Islet precursor cell (in vitro differentiated cells): ENCODE measurements at places on chromosomes 6 and 20.
A peak's percentile ranks its signal among the peaks of the same experiment; 100 is the strongest.

- no peak for DNase-seq
These were observed 34.2 kb upstream of the CDH4 start for GRCh38 chr20:61217848-61218247.

DNA sequence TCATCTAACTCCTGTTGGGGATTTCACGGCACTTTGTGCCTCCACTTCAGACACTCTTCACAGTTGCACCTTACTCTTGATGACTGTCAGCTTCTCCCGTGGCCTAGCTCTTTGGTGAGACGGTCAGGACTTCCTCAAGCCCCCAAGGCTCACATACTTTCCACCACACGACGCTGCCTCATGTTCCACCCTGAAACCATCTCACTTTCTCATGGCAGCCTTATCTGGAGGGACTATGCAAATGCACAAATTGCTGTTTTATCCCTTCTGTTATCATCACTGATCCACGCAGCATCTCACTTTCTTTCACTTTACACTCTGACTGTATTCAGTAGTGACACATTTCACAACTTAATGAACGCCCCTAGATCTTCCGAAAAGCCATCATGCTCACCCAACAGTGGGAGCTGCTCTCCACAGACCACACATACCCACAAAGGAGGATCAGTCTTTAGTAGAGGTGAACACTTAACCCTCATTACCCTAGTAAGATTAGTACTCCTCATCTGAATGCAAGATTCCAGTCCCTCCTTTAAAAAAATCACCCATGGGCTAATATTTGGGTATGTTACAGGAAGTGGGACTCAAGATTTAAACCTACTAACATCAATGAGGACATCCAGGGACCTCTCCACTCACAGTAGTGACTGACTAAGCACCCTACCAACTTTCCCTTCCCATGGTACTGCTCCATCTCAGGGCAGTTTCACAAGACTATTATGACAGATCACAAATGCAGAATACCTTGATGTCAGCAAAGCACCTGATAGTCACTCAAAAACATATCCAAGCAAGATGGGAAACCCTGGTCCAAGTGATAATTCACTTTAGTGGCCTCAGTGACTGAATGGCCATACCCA is 35.4 kb downstream of the FYN start:
- DNase-seq = no peak

- no peak for DNase-seq
These were observed 94.8 kb downstream of the KLHL32 start for GRCh38 chr6:97019315-97019714.

GRCh38 chr6:155791186-155791585 is 335.5 kb upstream of the NOX3 start:
- DNase-seq = no peak

- DNase-seq = no peak
These were observed 136.3 kb downstream of the MRPL14 start for GRCh38 chr6:43990627-43991619.

DNA sequence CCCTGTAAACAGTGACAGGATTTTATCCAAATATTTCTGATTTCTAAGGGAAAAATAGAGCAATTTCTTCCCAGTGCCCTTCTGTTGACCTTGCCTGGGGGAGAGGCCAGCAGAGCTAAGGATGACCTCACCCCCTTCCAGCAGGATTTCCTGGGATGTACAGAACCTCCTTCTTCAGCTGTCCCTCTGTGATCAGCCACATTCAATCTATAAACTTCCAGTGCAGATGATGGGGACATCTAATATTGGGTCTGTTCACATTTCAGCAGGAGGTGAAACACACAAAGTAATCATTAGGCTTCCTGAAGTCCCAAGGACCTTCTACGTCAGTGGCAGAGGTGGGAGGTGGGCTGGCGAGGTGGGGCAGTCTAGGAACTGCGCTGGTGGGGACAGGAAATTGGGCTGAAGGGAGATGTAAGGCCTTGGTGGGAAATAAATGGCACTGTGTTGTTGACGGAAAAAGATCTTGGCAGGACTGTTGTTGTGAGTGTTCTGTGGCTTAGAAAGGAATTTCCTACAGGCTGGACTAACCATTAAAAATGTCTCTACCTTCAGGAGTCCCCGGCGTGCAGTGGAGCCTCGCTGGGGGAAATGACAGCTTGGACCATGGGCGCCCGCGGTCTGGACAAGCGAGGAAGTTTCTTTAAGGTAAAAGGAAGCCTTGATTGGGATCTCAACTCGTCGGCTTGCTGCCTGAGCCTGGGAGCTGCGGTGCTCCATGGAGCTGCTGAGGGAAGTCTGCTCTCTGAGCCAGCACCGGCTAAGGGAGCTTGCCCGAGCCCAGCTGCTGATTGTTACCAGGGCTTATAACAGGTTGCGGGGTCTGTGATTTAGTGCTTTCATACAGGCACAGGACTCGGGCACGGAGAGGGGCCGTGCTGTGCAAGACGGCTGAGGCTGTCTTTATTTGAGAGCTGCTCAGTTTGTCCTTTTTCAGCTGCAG is 127.9 kb upstream of the NAA20 start:
- peak; percentile 73 for DNase-seq

DNA sequence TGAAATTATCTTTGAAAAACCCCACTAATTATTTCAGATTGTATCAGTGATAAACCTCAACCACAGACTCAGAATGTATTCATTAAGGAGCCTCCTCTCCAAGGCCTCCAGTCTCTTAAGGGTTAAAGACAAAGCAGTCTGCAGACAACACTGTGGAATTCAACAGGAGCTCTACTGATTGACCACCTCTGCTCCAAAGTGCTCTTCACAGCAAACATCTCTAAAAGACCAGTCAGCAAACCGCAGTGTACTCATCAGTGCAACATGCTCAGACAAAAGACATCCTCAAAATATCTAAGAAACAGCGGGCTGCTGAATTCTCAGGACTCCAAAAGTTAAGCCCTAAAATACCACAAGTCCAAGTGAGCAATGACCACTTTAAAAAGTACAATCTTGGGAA is 42.0 kb downstream of the UQCC1 start:
- DNase-seq = peak; percentile 73

- no peak for DNase-seq
These were observed 394.2 kb downstream of the BMP2 start for GRCh38 chr20:7161690-7162089.

DNA sequence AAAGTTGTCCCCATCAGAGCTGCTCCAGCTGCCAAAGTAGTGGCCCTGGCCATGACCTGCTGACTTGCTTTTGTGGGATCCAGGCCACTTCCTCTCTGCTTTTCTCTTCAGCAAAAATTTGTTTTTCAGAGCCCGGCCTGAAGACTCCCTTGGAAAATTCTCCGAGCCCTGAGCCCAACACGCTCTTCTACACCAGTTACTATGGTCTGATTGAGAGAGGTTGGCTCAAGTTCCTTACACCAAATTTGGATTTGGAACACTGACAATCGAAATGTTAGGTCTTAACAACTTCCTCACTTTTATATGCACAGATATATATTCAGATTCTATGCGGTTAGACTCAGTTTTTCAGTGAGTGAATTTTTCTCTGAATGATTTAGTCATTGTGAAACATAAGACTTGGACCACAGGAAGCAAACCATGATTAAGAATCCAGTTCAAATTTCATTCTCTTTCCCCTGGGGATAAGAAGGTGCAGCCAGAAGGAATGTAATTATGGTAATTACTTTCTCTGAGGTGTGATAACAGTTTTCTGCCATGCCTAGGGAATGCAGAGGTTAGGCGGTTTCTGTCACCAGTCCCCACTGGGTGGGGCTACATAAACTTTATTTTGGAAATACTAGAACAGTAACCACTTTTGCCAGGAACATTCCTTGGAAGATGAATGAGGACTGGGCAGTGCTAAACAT is 365.2 kb downstream of the SYNE1 start:
- no peak for DNase-seq

DNA sequence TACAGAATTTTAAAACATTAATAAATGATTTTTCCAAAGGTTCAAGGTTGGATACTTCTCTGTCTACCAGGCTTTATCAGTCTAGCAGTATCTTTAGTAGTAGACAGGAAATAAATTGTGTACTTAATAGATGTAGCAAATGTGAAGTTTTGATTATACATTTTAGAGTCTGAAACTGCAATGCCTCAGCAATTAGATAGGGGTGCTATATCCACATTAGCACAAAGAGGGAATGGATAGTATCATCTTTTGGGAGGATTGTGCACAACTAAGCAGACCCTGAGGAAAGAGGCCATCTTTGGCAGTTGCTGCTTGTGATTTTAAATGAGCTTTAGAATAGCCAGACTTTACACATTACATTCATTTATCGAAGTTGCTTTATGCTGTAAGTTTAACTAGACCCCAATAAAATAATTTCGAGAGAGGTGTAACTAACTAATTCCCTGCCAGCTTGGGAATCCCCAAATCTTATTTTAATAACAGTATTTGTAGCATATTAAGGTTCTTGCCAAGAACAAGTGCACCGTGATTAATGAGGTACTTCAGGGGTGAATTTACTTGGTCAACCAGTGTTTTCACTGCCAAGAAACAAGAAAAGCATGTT is 2.8 kb downstream of the KCNQ5 start:
- DNase-seq = no peak

DNA sequence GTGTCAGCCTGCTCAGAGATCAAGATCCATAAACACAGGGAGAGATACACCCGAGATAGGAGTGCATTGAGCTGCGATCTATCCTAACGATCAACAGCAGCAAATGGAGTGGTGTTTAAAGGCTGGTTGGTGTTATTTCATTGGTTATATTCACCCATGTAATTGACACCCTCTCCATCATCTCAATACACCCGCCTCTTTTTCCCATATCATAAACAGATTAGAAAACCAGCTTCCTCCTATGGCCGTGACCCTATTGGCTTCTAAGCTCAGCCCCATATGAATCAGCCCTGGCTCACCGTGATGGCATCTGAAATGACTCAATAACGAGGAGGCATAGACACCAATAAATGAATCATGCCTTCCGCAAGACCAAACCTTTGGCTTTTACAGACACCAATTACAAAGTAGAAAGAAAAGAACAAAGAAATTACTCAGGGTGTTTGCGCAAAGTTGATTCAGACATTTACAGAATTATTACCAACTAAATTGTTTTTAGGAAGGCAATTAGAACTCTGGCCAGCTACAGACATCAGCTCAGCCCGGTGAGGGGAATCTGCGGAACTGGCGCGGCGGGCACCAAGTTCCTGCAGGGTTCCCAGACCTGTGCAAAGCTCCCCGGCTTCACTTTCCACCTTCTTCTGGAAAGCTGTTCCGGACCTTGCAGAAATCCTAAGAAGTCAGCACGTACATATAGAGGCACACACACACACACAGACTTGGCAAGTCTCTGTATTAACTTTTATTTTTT is 11.5 kb downstream of the PMEPA1 start:
- peak; percentile 90 for DNase-seq

DNA sequence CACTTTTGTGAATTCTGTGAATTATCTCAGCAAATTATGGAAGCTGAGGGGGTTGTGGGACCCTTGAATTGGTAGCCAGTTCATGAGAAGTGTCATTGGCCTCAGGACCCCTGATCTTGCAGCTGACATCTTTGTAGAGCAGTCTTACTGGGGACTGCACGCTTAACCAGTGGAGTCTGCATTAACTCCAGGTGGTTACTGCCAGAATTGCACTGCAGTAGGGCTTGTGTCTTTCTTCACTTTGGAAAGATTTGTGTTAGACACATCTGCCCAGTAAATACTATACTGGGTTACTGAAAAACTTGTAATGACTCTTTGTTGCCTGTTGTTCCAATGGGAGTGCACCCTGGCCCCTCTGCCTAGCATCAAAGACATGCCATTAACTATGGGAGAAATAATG is 21.2 kb upstream of the CDKN1A start:
- DNase-seq = peak; percentile 26

DNA sequence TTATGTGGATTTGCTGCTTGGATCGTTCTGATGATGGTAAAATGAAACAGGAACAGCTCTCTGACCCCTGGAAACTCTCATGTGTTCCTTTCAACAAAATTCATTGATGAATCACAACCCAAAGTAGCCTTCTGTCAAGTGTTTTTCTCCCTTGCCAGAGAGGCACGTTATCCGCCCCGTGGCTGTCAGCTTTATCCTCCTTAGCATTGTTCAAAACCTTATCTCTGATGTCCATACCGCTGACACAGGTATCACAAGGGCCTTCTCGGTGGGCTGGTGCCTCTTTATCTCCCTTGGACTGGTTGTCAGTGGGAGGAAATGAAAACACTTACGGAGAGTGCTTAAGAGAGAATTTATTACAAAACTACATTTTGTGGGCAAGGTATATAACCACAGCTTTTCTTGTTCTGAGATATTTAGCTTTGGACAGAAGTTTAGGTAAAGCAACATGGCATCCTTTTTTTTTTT is 84.9 kb downstream of the TIAM2 start:
- DNase-seq = no peak

DNA sequence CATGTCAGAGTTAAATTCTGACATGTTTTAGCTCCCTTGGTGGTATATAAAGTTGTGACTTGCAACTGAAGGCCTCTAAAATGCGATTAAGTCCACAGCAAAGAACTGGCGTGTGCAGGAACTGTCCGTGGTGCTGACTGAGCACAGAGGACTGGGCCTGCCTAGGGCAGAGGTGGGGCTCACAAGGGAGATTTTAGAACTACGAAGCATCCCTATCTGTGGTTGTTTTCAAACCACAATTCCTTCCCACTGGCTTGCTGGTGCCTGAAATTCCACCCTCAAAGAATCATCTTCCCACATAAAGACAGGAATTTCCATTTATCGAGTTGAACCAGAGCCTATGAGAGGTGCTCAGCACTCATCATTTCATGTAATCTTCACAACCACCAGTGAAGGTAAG is 30.1 kb downstream of the RIMS4 start:
- peak; percentile 75 for DNase-seq

DNA sequence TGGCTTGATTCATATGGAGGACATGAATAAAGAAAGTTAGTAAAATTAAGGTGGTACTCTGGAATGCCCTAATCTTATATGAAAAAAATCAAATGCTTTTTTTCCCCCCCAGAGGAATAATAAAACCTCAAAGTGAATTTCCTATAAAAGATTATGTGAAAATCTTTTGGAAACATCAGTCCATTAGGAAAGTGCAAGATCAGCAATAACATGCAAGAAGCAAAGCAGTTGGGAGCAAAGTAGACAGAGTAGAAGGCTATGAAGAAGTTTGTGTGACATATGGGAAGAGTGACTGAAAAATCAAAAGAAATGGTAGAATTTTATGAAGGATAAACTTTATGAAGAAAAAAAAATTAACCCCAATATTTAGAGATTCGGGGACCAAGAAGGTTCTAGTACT is 998.0 kb upstream of the EPHA7 start:
- DNase-seq = no peak

DNA sequence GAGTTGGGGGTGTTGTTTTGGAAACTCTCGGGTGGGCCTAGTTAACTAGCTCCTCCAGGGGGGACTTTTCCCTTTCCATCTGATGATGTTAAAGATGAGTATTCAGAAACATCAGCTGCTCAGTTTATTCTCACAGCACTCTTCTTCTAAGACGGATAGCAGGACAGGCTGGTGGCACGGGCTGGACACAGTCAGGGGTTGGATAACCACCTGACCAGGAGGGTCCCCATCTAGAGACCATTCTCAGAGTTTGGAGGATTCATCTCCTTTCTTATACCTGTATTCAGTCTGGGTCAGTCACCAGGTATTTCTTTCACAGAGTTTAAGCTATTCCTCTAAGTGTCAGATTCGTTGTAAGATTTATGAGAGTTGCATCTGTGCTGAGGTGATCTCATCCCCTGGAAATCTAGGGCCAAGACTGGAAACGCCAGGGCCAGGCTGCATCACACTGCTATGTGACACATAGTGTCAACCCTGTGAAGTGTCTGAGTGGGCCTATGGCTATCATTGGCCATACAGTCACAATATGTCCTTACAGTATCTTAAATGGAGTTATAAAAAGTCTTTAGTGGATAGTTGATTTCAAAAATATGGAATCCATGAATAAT is 111.7 kb downstream of the FAM50B start:
- DNase-seq = peak; percentile 74

- no peak for DNase-seq
These were observed 102.4 kb upstream of the SUPT3H start for GRCh38 chr6:45479834-45480751.

GRCh38 chr6:136658711-136659110 is 108.5 kb upstream of the MAP7 start:
- no peak for DNase-seq
